ENCODE measurements at places on chromosomes 2 and 18.

DNA sequence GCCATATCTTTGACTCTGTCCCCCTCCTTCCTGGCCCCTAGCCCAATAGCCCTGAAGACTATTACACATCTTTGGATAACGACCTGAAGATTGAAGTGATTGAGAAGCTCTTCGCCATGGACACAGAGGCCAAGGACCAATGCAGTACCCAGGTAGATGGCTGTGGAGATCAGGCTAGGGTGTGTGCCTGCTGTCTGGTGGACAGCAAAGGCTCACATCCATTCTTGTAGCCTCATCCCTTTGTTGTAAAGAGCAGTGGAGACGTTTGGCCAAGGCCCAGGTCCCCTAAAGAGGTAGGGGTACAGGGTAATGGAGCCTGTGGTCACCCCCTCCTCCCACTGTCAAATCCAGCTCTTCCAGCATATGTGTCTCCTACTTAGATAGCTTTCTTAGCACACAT lies 81.4 kb downstream of the EPAS1 start:
- no peak for DNase-seq

DNA sequence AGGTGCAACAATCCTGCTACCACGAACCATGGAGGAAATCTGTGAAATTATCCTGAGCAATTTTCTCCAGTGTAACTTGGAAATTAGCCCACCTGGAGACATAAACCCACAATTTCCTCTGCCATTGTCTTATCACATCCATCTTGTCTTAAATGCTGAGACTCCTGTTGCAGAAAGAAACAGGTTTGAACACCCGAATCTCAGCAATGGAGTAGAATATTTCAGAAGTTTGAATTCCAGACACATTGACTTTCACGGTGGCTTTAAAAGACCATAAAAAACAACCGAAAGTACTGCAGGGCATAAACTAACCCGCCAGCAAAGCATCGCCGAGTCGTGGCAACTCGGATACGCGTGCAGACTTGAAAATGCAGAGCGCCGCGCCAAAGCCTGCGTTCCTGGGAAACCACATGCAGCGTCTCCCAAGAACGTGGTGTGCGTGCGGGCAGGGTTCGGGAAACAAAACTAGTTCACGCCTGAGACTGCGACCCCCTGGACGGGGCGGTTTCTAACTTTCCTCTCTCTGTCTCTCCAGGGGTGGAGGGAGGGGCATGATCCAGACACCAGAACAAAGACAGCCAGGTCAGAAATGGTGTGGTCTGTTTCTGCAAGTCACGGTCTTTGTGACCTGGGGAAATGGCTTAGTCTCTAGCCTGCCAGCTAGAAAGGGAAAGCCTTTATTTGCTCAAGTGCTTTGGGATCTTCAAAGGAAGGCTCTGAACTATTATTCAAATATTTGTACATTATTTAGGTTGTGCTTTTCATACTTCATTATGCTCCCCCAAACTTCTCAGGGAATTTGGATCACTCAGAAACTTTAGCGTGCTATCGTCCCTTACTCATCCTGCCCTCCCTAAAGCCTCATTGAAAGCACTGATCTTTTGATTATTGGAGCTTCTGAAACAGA lies 26.9 kb upstream of the KCTD1 start:
- DNase-seq: no peak

DNA sequence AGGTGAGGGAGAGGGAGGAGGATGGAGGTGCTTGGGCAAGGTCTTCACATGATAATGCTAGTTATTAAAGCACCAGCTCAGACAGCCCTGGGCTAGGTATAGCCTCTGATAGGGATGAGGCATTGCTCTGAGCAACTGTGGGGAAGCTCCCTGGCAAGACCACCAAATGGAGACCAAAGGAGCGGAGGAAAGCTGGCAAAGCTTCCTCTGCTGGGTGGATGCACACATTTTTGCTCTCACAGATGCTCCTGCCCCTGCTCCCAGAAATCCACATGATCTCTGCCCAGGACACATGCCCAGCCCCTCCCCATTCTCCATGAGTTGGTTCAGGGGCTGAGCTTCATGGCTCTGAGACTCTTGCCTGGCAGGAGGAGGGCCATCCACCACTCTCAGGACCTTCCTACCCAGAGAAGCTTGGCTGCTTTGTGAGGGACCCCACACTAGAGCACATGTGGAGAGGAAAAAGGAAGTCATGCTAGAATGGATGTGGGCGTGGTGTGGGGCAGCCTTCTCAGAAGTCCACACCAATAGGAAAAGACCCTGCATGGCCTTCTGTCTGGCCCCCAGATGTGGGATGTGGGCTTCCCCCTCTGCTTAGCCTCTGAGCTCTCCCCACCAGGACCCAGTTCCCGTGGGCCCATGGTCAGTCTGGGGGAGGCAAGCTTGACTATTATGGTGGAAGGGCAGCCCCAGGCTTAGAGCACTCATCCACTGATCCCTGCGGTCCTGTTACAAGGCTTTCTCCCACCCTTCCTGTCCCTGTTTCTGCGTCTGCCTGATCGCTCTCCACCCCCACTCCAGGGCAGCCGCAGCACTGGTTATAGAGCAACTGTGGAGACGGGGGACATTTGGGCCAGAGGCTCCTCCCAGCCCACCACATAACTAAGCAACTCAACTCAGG lies 10.5 kb upstream of the CYP26B1 start:
- no peak for DNase-seq

DNA sequence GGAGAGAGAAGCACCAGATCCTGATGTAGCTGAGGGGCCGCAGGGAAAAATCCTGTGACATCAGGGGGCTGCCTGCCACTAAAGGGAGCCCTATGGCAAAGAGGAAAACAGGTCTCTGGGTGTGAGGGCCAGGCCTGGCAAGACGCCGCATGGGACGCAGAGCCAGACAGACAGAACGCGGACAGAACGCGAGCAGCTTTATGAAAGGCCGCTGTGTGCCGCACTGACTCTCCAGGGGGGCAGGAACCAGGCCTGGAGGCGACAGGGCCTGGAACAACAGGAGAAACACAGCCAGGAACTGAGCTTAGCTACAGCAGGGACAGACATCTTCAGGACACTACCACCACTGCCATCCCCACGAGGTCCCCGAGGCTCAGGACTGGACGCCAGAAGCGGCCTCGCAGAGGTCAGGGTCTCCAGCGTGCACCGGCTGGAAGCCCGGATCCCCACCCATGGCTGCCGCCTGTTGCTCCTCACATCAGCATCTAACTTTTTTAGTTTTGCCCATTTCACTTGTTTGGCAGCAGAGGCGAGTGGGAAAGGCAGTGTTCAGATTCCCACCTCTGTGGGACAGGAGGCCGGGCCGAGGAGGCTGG lies 131.6 kb downstream of the VAPA start:
- DNase-seq: no peak

DNA sequence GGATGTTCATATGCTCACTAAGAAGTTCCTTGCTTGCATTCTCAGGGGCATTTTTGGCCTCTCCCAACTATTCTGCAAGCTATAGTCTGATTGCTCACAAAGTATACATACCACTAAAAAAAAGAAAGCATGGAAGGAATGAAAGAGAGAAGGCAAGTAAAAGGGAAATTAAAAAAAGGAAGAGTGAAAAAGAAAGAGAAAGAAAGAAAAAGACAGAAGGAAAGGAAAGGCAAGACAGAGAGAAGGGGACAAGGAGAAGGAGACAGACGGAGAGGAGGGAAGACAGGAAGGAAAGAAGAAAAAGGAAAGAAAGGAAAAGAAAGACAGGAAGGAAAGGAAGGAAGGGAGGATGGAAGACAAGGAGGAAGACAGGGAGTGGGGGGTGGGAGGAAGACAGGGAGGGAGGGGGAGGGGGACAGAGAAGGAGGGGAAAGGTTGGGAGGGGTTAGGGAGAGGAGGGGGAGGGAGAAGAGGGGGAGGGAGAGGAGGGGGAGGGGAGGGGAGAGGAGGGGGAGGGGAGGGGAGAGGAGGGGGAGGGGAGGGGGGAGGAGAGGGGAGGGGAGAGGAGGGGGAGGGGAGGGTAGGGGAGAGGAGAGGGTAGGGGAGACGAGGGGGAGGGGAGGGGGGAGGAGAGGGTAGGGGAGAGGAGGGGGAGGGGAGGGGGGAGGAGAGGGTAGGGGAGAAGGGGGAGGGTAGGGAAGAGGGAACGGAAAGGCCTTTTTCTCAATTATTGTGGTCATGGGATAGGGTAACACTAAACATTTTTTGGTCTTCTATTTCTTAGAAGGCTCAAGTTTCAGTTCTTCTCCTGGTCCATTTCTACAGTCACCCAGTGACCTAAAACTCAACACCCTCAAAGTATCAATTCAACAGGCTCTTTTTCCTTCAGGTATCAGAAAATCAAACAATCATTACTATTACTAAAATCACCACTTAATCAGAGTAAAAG lies 50.7 kb downstream of the CERKL start:
- DNase-seq: peak; percentile 74

DNA sequence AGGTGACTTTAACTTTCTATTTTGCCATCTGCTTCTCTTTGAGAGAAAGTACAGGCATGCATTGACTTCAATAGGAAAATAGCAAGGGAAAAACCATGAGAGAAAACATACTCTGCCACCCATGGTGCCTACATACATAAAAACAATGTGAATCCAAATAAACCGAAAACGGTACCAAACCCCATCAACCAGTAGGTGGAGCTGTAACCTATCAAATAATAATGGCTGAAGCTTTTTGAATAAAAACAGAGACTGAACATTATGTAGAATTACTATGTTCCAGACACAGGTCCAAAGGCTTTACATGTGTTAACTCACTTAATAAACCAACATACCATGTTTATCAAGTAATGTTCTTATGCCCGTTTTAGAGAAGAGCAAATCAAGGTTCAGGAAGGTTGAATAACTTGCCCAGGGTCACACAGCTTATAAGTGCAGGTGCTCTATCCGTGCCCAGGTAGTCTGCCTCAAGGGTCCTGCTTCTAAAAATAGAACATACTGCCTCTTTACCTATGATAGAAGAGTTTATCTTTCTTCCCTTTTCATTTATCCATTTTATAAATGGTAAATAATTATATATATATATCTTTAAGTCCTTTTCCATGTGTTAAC lies 293.9 kb upstream of the SYT4 start:
- peak; percentile 9 for DNase-seq

- no peak for DNase-seq
Measured at GRCh38 chr18:75828379-75828778, 400.9 kb upstream of the SMIM21 start.

DNA sequence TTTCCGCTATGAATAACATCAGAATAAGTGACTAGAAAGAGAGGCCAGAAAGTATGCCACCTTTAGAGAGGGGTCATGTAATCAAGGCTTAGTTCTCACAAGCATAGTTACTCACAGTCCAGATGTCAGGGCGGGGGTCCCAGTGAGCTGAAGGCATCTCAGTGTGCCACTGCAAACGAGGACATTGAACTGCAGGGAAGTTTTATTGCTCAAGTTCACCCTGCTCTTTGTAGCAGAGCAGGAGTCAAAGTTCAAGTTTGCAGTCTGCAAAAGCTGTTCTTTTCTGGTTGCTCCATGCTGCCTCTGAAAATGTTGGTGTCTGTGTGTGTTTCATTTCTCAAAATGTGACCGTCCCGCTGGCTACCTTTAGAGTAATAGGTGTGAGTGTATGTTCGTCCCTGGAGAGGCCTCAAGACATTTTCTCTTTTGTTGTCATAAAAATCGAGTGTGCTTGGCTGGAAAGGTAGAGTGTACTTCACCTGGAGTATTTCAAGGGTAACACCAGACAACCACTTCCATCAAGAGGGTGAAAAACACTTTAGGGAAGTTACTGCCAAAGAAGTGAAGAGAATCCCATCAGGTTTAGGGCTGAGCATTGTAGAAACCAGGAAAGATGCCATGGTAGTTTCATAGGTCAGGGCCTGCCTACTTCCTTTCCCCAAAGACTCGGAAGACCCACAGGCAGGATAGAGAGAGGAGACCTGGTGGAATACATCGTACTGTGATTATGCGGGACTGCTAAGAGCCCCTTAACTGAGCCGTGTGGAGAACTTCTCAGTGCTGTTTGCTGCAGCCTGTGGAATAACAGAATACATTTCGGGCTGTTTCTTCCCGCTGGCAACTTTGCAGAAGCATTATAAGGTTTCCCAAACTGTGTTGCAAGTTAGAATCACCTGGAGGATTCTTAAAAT lies 89.9 kb downstream of the LYPD6 start:
- DNase-seq: no peak

GRCh38 chr2:208653383-208653782 lies 246.8 kb downstream of the PTH2R start:
- no peak for DNase-seq

GRCh38 chr2:144523596-144524117 lies 3.7 kb upstream of the ZEB2 start:
- no peak for DNase-seq

GRCh38 chr2:191263050-191263449 lies 17.8 kb downstream of the MYO1B start:
- DNase-seq: no peak

DNA sequence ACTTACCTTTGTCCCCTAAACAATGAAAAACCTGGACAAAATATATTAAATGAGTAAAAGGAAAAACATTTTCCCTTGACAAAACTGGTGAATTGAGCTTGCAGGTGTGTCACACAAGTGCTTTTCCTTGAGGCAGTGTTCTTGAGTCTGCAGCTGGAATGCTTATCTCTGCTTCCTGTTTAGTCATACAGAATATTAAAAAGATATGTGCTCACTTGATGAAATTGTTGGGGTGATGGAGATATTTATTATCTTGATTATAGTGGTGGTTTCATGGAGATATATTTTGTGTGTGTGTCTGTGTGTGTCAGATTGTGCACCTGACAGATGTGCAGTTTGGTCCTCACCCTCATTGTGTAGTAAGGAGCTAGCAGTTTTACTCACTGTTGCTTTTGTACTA lies 3.3 kb downstream of the TAF1B start:
- DNase-seq: no peak

GRCh38 chr18:25669741-25670140 lies 317.8 kb upstream of the ZNF521 start:
- DNase-seq: no peak

- peak; percentile 0 for DNase-seq
Measured at GRCh38 chr18:42229211-42230210, 274.5 kb downstream of the PIK3C3 start.

DNA sequence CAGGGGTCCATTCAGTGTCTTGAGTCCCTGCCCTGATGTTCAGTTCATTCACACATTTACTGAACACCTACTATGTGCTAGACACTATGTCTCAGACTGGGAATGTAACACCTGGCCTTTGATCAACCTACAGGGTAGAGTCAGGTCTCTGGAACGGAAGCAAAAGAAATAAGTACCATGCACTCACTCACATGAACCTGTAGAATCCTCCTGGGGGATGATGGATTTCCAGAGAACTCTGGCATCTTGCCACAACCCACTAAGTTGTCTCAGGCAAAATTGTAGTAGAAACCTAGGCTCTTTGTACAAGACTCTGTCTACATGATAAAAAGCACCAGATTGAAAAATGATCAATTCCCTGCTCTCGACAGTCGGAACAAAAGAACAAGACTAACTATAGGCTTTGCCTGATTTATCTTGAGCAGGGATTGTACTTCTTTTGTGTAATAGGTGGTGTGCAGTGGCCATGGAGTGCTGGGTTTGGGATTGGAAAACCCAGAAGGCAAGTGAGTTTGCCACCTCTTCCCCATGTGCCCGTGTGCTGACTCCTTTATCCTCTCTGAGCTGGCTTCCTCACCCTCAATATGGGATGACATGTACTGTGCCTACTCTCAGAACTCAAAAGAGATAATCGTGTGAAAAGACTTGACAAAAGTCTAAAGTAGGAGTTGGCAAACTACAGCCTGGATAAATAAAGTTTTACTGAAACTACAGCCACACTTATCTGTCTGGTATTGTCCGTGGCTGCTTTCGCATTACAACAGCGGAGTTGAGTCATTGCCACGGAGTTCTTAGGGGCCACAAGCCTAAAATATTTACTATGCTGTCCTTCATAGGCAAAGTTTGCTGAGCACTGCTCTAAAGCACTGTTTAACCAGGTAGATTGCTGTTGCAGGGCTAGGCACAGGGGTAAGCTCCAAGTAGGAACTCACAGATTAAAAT lies 4.4 kb downstream of the CAPN14 start:
- peak; percentile 9 for DNase-seq

- no peak for DNase-seq
Measured at GRCh38 chr2:42839809-42840501, 47.6 kb upstream of the HAAO start.
